ENCODE measurements at places on chromosomes 12 and 14.

DNA sequence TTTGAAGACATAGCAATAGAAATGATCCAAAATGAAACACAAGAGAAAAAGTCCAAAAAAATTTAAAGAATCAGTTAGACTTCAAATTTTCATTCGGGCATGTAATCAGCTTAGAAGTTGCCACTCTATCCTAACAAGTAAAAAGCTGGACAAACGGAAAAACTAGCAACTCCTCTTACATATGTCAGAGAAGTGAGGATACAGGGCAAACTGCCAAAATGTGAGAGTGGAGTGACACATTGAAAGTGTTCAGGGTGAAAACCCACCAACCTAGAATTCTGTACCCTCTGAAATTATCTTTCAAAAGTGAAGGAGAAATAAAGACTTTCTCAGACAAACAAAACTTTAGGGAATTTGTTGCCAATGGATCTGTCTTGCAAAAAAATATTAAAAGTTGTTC lies 42.0 kb upstream of the CHPT1 start:
- DNase-seq, result no peak

DNA sequence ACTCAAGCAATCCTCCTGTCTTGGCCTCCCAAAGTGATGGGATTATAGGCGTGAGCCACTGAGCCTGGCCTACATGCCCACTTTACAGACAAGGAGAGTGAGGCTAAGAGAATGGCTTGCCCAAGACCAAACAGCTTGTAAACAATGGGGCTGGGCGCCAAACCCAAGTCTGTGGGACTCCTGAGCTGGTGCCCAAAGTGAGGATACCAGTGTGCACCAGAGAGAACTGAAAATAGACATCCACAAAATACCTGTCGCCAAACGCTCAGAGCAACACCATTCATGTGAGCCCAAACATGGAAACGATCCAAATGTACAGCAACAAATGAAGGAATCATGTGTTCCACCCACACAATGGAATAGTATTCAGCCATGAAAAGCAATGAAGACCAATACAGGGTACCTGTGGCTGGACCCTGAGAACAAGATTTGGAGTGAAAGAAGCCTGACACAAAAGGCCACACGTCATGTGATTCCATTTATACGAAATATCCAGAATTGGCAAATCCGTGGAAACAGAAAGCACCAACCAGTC lies 38.2 kb downstream of the CCNK start:
- no peak for DNase-seq

DNA sequence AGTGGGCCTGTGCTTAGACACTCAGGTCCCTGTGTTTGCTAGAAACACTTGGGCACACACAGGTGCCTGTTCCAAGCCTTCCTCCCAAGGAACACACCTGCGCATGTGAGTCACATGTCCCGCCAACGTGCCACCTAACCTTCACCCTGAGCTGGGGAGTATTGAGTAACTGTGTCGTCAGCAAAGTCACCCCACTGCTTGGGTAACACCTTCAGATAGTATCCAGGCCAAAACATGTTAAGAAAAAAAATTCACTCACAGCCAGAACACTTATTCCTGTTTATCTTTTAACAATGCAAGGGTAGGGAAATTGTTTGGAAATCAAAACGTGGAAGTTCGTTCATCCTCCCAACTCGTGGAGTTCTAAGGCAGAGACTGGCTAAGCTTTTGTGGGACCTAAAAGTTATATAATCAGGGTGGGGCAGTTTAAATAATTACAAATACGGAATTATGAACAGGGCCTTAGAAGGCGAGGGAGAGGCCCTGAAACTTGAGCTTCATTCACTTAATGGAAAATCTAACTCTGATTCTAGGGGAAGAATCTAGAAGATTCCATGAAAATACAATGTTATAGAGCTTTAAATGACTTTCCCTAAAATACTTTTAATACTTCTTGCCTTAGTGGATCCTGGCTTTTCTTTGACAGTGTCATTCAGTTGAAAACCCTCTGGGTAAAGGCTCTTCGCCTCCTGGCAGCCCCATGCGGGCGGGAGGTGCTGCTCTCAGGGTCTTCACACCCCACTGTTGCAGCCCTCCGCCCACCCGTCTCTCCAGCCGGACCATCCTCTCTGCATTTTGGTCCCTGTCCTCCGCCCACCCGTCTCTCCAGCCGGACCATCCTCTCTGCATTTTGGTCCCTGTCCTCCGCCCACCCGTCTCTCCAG lies 30.3 kb upstream of the ADIPOR2 start:
- DNase-seq, result no peak

- no peak for DNase-seq
Observed at GRCh38 chr14:26855077-26855753, 257.4 kb upstream of the NOVA1 start.

DNA sequence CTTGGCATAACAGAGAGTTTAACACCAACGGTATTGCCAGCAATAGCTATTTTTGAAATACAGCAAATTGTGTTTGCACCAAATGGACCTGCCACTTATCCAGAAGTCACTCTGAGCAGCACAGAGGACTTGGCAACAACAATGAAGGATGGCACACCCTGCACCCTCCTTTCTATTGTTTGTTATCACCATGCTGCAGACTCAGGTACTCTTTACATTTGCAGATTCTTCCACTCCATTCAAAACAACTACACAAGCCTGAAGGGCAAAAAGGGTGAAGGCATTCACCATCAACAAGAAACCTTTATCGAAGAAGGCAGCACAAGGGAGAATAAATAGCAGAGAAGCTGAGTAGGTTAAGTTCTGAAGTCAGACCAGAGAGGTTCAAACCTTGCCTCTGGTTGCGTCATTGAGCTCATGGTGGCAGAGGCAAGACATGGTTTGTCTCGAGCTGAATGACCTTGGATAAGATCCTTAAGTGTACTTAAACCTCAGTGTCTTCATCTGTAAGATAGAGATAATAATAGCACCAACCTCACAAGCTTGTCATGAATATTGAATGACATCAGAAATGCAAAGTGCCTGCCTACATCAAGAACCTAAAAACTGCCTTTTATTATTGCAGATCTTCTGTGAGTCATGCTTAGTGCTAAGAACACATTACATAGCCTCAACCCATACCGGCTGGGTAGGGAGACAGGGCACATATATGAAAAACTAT lies 1.4 kb upstream of the ACSM4 start:
- DNase-seq, result no peak
